ENCODE measurements at places on chromosomes 5 and 9. TPM values are rescaled to one million over a fixed set of nuclear protein-coding genes. Genes with fewer than 3 reads are reported as not detected.
A peak's percentile ranks its signal among the peaks of the same experiment; 100 is the strongest.

GRCh38 chr9:130039528-130040147 lies 3.4 kb downstream of the FNBP1 start:
- no peak for DNase-seq

- DNase-seq, result no peak
These were observed 200.4 kb downstream of the FBXL7 start for GRCh38 chr5:15700373-15700772.

DNA sequence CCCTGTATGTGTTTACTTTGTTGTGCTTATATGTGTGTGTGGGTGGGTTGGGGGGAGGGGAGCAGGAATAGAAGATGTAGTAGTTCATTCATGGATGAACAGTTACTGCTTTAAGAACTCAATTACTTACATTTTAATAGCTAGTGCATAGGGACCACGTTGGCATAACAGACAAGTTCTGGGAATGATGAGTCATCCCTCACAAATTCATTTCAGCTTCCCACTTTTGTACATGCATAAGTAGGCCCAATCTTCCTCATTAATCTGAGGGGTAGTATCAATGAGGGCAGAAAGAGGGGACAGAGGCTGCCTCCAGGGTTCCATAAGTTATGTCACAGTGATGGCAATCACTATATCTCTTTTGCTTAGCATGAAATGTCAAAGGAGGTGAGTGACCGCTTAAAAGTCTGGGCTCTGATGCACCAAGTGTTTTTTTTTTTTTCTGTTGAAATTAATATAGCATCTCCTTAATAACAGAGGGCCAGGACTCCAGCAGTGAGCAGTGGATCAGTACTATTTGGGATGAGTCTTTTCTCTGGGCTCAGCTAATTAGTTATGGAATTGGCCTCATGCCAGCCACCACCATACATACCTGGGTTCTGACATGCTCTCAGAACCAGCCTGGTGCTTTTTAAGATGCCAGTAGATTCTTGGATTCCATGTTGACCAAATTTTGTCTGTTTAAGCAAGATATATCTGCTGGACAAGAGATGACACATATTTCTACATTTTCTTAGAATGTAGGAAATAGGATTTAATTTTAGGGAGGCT lies 37.1 kb downstream of the PRDM6 start:
- DNase-seq, result peak; percentile 54

DNA sequence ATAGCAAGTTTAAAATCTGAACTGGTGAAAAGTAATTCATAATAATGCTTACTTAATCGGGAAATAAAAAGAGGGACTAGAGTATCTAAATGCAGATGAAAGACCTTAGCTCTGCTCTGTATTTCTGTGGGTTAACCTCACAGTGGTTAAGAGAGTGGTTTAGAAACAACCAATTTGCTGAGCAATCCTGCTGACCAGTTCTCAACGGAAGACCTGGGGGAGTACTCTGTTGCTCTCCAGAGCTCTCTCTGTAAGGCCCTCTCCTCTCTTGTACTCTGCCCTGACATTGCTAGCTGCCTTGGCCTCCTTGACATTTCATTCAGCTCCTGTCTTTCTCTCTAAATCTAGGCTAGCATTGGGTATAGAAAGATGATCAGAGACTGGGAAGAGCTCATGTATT lies 1186.6 kb upstream of the SEMA6A start:
- no peak for DNase-seq

GMCL2 gene
- total RNA-seq, result not detected

DNA sequence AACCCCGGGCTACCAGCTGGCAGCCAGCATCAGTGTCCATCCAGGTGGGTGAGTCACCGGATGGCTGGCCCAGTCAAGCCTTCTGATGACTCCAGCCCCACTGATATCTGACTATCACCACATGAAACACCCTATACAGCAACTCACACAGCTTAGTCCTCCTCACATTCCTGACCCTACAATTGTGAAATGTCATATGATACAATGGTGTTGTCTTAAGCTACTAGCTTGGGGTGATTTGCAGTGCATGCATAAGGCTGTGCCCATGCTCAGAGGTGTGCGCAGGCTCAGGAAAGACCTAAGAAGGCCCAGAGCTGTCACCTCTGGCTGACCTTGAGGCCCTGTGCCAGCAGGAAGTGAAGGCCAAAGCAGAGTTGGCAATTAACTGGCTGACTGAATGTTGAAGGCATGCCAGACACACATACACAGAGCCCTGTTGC lies 21.5 kb upstream of the SEMA4D start:
- DNase-seq, result no peak

GRCh38 chr5:157350939-157351801 lies 85.2 kb downstream of the CYFIP2 start:
- no peak for DNase-seq

GRCh38 chr5:68230285-68230684 lies 14.7 kb downstream of the PIK3R1 start:
- no peak for DNase-seq

TRAF2 gene
- 7.8 TPM for total RNA-seq

DNA sequence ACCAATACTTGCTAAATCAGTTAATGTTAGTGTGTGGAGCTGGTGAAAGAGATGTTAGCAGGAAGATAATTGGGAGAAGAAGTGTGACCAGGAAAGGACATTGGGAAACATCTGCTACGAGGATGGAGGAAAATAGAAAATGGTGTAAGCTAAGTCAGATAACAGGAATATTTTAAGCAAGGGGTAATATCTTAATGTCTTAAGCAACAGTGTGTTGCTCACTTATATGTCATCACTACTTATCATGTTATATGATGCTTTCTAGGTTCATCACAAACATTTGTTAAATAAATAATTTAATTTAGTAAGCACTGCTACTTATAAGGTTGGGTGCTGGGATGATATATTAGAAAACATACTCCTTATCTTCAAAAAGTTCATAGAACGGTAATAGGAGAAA lies 326.1 kb downstream of the EDIL3 start:
- no peak for DNase-seq

DNA sequence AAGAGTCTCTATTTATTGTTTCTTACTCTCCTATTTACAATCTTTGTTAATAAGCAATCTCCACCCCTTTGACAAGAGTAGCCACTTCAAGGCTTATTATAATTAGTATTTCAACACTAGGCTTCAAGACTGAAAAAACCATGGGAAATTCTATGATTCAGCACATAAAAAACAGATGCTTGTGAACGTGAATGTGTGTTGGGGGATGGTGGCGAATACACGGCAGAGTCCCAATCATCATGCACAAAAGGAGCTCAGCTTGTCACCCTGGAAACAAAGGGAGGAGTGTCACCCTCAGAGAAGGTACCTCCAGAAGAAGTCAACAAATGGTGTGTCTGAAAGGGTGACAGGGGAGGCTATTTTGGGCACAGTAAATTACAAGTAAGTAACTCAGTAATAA lies 157.2 kb upstream of the RETREG1 start:
- peak; percentile 8 for DNase-seq

- DNase-seq, result no peak
These were observed 18.8 kb upstream of the CPEB4 start for GRCh38 chr5:173869316-173869715.

- DNase-seq, result no peak
These were observed 287.0 kb upstream of the SEMA6A start for GRCh38 chr5:116861666-116862065.

TTC33 gene
- 22.0 TPM for total RNA-seq
